ENCODE measurements at places on chromosomes 5 and 9.

DNA sequence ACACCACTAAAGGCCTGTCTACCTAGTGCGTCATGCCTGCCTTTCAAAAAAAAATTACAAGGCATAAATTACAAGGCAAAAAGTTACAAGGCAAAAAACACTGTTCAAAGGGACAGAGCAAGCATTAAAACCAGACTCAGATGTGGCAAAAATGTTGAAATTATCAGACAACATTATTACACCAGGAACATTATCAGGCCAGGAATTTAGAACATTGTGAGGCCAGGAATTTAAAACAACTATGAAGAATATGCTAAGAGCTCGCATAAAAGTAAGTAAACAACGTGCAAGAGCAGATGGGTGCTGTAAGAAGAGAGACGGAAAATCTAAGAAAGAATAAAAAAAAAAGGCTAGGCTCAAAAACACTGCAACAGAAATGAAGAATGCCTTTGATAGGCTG, 18.2 kb upstream of the MLANA start:
- DNase-seq, result no peak

- no peak for DNase-seq
Observed at GRCh38 chr5:37996918-37997317, 157.1 kb upstream of the GDNF start.

DNA sequence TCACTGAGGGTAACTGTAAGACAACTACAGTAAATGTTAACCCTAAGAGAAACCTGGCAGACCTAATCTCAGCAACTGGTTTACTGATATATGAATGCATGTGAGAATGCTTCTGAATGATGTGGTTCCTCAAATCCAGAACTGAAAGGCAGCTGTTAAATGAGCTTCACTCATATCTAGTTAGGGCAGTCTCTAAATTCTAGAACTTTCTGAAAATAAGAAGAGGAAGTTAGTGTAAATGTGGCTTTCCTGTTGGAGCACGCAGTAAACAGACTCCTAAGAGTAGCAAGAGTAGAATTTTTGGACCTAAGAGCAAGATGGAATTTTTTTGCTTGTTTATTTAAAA, 117.9 kb upstream of the KCNN2 start:
- DNase-seq, result no peak

GRCh38 chr5:132456296-132456986, 34.1 kb downstream of the IRF1 start:
- DNase-seq, result peak; percentile 68

DNA sequence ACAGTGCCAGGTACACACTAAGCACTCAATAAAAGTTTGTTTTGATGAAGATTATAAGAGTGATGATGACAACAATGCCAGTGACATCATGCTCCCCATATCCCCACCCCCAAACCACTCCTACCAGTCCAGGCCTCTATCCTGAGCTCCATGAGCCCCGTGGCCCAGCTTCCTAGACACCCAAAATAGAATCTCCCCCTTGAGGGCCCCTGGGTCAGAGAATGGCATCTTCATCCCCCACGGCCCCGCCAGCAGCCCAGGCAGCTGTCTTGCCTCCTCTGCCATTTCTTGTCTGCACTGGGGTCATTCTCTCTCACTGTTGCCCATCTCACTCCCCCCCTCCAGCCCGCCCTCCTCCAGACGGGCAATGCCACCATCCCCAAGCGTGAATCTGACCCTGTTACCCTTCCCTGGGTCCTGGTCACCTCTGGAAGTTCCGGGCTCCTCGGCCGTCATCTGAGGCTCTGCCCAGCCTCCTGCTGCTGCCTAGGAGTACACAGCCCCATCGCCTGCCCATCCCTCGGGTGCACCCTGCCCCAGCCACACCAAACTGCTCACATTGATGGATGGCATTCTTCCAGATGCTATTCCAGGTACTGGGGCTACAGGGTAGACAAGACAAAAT, 76.8 kb upstream of the LMX1B start:
- DNase-seq, result peak; percentile 35
